ENCODE measurements at places on chromosomes 12 and 14.

DNA sequence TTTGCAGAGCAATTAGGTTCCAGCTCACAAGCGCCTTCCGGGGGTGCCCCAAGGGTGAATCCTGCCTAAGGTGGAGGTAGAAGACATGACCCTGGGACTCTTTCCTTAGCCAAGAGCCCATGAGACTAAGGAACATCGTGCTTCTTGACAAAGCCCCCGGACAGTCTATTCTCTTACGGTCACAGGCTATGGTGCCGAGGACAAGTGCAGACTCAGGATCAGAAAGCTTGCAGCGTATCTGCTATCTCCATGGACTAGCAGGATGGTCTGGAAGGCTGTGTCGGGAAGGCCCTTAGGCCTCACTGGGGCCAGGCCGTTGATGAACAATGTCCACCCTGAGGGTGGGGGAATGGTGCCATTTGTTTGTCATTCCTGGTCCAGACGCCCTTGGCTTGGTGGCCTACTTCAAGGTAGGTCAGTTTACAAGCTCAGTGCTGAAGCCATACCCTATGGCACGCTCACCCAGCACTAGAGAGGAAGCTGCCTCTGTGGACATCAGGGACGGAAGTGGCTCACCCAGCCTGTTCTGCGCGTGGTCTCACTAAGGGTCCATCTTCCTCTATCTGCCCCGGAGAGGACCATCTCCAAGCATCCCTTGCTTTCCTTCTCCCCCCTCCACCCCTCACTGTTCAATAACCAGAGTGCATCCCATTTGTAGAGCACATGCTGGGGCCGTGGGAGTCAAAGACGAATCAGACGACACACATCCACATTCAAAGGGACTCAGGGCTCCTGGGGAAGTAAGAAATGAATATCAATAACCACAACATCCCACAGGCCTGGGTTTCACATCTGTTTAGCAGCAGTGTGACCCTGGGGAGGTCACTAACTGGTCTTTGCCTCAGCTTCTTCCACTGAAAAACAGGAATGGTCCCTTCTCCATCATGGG lies 45.0 kb upstream of the IQSEC3 start:
- DNase-seq: no peak

GRCh38 chr12:94208622-94208966 lies 60.2 kb downstream of the PLXNC1 start:
- no peak for DNase-seq

DNA sequence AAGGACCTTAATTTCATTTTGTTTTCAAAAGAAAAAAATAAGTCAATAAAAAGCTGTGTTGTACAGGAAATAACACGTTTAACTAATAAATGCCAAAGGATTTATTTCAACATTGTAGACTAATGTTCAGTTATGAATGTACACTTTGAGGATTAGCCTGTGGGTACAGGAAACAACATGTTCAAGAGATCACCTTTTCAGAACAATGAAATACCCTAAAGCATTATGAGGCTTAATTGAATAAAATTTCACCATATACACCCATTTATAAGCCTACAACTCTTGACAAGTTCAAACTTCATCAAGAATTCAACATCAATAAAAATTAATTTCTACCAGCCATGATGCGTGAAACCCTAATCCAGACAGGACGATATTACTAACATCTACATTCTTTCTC lies 56.6 kb upstream of the SLC6A15 start:
- no peak for DNase-seq

GRCh38 chr14:24944800-24945199 lies 105.1 kb downstream of the STXBP6 start:
- no peak for DNase-seq

- DNase-seq: peak; percentile 95
Measured at GRCh38 chr12:75850721-75851462, 180.7 kb downstream of the PHLDA1 start.

GRCh38 chr12:121427556-121428050 lies 27.7 kb downstream of the RNF34 start:
- DNase-seq: no peak

DNA sequence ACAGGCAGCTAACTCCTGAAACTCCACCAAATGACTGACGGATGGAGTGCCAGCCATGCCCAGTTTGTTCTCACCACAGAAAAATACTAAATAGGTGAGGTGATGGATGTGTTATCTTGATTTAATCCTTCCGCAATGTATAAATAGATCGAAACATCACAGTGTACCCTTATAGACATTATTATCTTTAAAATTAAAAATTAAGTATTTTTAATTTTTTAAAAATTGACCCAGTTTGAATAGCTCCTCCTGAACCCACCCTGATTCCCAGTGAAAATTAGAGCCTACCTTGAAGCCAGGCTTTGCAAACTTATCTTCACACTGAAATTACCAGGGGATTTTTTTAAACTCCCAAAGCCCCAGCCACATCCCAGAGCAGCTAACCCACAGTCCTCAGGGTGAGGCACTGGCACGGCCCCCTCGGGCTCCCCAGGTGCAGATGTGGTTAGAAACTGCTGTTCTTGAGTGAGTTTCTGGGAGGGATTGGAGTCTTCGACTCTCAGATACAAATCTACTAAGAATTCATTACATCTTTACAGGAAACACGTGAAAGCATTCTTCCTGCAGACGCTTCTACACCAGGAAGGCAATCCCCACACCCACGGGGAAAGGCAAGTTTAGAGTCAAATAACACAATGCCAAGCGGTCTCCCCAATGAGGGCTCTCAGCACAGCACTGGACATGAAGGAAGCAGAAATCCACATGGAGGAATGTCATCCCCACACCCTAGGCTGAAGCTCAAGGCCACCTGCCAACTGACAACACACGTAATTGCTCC lies 126.4 kb downstream of the RIMBP2 start:
- no peak for DNase-seq

DNA sequence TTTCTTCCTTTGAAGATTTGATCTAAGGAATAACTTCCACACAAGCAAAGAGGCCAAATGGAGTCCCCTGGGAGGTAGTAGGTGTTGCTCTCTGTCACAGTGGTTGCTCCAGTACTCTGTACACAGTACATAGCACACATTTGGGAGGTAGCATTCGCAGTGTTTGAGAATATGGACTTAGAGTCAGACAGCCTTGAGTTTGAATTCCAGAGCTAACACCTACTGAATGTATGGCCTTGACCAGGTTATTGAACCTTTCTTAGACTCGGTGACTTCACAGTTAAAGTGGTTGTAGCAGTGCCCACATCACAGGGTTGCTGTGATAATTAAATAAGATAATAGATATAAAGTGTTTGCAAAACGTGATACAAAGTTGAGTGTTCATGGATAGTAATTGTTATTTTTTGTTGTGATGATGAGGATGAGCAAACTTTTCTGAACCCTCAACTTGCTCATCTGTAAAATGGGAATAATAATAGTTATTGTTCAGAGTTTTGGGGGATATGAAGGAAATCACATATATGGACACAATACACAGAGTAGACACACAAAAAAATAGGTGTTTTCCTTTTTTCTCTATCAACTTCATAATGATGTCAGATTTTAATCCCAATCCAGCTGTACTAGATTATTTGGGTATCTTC lies 271.6 kb upstream of the CRY1 start:
- DNase-seq: no peak
